Left kidney (tissue), 8 donors: ENCODE measurements at places on chromosomes 6 and 20. TPM values are rescaled to one million over a fixed set of nuclear protein-coding genes. Genes with fewer than 3 reads are reported as not detected.

FOXF2 gene
- 0.10 TPM for polyA plus RNA-seq

SLC17A1 gene
- 33.9 TPM for polyA plus RNA-seq

TAGAP gene
- 0.78 TPM for polyA plus RNA-seq

GMPR gene
- 4.7 TPM for polyA plus RNA-seq

CCND3 gene
- 25.9 TPM for polyA plus RNA-seq
